ENCODE measurements at places on chromosomes 16 and 17.

GRCh38 chr17:50467114-50467854, 1.4 kb downstream of the CHAD start:
- no peak for DNase-seq

GRCh38 chr17:40610359-40610758, 37.3 kb downstream of the SMARCE1 start:
- no peak for DNase-seq

DNA sequence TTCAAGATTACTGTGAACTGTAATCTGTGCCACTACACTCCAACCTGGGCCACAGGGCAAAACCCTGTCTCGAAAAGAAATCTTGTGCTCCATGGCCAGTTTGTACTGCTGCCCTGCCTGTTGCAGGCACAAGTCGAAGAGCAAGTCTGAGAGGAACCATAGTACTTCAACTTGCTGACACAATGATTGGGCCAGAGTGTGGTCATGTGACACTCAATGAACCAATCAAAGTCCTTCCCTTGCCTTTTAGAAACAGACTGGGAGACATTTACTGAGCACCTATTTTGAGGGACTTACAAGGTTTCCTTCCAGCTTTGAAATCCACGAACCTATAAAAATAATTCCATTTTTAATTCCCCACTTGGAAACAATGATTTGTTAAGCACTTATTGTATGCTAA, 39.8 kb upstream of the TMC5 start:
- no peak for DNase-seq

GRCh38 chr17:29237476-29238132, 9.1 kb upstream of the CRYBA1 start:
- peak; percentile 42 for DNase-seq

GRCh38 chr17:7060165-7060891, 16.4 kb upstream of the SLC16A11 start:
- peak; percentile 92 for DNase-seq

DNA sequence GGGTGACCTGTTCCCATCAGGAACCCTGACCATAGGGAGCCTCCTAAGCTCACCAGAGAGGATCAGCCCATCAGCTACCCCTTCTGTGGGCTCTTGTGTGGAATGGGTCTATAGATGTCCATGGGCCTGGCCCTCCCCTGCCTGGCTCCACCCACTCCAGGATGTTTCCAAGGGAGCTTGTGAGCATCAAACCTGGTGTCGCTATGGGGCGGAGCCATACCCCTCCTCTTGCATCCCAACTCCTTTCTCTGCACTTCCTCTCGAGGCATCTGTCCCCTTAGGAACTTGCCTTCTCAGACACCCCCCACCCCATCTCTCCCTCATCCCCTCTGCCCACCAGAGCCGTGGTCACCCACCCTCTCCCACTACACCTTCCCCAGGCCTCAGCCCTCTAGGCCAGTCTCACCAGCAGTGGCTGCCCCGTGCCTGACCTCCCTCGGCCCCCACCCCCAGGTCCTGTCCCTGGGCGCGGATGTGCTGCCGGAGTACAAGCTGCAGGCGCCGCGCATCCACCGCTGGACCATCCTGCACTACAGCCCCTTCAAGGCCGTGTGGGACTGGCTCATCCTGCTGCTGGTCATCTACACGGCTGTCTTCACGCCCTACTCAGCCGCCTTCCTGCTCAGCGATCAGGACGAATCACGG, 10.4 kb downstream of the KCNH6 start:
- no peak for DNase-seq

DNA sequence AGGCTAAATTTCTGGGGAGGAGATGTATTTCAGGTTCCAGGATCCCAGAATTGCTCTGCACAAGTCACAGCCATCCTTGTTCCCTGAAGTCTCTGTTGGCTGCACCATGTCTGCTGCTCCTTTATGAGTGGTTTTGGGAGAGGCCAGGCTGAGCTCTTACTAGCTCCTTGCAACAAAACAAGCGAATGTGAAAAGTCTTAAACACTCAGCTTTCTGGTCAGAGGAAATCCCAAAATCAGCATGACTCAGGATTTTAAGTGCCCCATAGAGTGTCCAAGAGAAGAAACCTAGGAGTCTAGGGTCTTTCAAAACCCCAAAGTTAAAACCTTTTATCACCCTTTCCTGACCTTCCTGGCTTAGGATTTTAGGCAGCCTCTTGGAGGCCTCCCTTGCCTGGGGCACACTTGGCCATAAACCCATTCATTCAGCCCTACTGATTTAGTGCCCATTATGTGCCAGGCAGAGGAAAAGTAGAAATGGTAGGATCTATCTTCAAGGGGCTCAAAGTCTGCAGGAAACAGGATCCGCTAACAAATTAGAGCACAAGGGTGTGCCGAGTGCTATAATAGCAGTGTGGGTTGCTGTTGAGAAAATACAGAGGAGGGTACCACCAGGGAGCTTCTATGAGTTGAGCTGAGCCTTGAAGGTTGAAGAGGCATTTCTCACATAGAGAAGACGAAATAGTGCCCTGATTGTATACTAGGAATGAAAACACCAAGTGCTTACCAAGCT, 36.9 kb downstream of the SOST start:
- no peak for DNase-seq

DNA sequence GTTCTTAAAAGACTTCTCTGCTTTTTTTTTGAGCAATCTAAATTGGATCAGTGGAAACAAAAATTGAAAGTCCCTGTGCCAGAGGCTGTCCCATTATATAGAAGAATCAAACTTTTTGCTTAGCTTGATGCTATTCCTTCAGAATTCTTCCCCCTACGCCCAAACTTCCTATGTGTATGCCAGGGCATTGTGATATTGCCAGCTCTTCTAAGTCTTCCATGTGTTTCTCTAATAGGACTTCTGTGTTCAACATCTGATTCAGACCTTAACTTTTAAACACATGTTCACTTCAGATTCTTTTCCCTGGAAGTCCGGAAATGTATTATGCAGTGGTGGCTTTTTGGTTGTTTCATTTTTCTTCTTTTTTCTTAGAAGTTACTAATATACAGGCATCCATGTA, 18.7 kb downstream of the PTRH2 start:
- no peak for DNase-seq

DNA sequence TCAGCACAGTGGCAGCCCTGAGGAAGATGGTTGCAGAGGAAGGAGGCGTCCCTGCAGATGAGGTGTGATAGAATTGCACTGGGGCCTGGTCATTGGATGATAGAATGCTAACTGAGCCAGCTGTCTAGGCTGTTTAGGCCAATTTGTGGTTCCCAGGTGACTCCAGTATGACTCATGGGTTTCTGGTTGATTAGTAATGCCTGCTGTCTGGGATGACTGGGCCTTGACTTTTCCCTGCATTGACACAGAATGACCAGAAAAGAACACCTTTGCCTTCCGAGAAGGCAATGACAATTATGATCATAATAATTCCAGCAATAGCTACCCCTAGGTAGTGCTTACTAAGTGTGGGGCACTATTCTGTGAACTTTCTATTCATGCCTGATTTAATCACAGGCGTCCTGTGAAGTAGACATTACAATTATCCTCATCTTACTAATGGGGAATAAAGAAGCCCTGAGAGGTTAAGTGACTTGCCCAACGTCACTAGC, 31.5 kb downstream of the USP43 start:
- DNase-seq, result peak; percentile 92

DNA sequence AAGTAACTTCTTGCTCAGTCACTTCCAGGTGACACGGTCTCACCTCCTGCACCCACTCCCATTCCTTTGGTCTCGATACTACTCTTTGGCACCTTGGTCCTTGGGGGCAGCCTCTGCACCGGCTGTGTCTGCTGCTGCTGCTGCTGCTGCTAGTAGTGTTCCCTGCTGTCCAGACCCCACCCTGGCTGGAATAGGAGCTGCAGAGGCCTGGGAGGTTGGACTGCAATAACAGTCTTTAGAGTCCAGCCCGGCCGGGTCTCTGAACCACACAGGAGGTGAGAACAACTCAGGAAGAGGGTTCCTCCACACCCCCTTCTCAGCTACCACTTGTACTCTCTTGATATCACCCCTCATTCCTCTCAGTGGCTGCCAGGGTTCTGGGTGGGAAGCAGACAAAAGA, 231.1 kb upstream of the NLRP1 start:
- DNase-seq, result no peak

DNA sequence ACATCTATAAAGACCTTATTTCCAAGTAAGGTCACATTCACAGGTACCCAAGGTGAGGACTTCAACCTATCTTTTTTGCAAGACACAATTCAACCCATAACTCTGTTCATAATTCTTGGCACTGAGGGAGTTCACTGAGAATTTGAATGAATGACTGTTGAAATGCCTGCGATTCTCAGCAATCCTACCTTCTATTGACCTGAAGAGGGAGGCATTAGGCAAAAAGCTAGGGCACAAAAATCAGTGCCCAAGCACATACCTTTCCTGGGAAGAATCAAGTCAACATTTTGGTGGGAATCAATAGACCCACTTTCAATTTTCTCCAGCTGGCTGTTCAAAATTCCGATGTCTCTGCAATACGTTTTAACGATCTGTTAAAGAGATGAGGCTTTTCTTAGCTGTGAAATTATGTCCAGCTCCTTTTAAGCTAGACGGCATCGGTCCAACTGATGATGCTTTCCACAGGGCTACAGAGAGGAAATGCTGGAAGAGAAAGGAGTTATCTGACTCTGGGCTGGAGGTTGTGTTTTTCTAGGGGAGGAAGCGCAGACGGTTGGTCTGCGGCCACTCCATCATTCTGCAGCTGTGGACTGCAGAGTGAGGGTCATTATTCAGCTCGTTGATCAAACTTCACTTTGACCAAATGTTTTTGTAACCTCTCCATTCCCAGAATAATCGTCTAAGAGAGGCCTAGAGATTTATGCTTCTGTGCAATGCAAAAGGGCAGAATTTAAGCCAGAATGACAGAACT, 25.2 kb downstream of the BCO1 start:
- DNase-seq, result no peak

DNA sequence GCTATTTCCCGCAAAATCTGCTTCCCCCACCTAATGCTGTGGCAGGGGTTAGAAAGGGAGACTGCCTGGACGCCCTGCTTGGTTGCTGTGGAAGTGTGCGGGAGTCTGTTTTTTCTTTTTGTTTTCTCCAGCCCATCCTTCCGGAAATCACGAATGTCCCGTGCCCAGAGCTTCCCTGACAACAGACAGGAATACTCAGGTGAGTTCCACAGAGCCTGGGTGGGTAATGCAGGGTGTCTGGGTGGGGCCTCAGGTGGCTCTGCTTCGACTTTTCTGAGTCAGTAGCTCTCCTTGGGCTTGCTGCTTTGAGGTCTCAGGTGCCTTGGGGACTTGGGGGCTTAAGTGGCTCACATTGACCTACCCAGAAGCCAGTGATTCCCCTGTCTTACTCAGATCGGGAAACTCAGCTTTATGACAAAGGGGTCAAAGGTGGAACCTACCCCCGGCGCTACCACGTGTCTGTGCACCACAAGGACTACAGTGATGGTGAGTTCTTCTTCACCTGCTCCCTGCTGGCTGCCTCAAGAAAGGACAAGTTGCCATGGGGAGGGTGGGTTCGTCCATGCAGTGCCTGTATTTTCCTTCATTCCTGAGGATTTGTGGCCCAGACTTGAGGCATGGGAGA, 11.4 kb downstream of the LIMD2 start:
- DNase-seq, result no peak

DNA sequence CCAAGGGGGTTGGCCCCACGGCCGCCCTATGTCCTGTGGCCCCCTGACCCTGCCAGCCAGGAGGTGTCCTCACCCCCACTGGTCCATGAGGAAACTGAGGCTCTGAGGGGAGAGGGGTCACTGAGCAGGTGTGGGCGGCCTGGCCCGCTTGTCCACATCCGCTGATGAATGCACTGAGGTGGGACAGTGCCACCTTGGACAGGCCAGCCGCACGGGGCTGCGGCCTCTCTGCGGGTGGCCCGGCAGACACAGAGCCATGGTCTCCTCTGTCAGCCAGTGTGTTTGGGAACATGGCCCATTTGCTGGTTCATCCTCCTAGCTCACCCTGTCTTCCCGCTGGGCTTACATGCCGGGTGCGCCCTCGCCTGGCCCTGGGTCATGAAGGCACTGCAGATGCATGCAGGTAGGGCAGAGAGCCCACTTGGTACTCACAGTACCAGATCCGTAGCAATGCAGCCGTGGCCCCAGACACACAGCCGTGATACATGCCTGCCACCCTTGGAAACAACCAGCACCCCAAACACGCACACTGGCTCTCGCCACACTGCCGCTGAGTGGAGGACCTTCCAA, 93.9 kb downstream of the ENGASE start:
- peak; percentile 32 for DNase-seq

DNA sequence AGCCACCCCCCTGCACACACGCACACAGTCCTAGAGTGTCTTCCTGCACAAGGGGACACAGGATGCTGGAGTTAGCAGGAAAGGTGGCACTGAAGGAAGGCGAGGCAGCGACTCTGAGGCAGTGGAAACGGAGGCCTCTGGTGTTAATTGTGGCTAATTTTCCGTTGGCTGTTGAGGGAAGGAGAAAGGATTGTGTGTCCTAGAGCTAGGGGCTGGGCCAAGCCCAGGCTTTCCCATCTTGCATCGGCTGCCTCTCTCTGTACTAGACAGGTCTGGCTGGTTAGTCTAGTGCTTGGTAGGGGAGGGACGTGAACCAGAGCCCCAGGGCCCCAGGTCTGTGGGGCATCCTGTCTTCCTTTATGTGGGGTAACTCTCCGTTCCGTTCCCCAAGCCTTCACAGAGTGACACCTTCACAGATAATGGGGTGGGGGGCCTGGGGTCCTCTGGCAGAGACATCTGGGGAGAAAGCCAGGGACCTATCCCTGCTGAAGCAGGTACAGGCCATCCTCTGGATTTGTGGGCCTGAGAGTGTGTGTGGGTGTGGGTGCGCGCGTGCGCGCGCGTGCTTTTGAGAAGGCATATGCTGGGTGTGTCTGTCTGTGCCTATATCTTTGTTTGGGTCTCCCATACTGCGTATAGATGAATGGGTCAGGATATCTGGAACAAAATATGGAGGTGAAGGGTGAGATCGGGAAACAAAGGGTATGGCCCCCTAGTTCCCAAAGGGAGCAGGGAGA, at the start of gene CHD3:
Gene CHD3 (plus strand): TSS at position 606 of the 737 bp plus-strand sequence. CDS start 212 bp downstream, outside the sequence.
- no peak for DNase-seq

GRCh38 chr16:17068524-17068923, 402.2 kb downstream of the XYLT1 start:
- no peak for DNase-seq

- no peak for DNase-seq
Observed at GRCh38 chr16:26598061-26598460, 468.7 kb upstream of the C16orf82 start.

DNA sequence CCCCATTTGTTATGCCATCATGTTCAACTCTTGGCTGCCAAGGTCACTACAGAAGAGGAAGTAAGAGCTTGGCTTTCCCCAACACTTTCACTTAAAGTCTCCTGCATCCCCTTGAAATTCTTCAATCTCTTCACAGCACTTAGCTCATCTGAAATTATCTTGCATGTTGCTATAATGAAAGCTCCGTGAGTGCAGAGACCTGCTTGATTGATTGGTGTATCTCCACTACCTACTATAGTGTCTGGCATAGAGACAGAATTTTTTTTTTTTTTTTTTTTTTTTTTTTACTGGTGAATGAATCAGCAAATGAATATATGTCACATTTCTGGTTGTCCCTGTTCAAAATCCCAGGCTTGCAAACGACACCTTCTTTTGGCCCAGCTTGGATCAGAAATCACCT, 1.9 kb upstream of the SDR42E1 start:
- no peak for DNase-seq

DNA sequence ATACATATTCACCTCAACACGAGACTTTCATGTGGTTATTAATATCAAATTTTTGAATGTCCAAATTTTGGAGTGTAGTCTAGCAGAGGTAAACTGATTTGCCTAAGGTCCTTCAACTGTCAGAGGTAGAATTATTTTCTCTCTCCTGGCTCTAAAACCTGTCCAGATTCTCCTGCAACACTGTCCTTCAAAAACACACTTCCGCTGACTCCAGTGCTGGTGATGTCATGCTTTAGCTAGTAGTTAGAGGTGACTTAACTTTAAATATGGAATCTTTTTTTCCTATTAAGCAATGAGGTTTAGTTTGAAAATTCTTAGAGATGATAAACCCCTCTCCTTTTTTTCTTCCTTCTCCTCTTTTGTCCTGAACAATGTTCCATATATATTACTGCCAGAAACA, 10.8 kb upstream of the CBLN1 start:
- no peak for DNase-seq
